ENCODE measurements at places on chromosomes 5 and 9.
A peak's percentile ranks its signal among the peaks of the same experiment; 100 is the strongest.

DNA sequence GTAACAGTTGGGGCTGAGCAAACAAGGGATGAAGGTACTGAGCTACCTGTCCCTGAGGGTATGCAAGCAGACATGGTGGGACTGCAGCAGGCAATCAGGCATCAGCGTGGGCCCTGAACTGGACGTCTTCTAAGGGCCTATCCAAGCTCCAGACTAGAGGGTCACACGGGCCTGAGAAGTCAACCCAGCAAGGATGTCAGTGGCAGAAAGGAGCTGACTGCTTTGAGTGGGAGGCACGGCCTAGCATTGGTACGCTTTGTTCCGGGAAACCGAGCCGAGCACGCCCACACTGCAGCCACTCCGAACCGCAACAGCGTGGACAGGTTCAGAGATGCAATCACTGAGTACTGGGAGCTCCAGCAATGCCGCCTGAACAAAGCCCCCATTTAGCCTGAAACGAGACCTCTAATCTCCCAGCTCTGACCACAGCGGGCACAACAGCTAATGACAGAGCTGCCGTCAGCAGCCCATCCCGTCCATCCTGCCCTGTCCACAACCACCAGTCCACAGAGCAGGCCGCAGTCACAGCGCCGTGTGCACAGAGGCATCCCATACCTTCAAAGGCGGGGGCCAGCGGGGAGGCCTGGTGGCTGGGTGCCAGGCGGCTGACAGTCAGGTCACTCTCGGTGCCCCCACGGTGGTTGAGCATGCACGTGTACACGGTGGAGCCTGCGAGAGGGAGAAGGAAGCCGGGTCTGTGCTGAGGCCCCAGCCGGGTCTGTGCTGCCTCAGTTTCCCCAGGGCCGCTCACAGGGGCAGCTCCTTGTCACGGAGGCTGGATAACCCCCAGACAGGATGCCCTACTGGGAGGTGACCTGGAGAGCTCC, 44.2 kb downstream of the SARDH start:
- DNase-seq, result no peak

- no peak for DNase-seq
These were observed 35.3 kb downstream of the UBE2QL1 start for GRCh38 chr5:6483880-6484382.

DNA sequence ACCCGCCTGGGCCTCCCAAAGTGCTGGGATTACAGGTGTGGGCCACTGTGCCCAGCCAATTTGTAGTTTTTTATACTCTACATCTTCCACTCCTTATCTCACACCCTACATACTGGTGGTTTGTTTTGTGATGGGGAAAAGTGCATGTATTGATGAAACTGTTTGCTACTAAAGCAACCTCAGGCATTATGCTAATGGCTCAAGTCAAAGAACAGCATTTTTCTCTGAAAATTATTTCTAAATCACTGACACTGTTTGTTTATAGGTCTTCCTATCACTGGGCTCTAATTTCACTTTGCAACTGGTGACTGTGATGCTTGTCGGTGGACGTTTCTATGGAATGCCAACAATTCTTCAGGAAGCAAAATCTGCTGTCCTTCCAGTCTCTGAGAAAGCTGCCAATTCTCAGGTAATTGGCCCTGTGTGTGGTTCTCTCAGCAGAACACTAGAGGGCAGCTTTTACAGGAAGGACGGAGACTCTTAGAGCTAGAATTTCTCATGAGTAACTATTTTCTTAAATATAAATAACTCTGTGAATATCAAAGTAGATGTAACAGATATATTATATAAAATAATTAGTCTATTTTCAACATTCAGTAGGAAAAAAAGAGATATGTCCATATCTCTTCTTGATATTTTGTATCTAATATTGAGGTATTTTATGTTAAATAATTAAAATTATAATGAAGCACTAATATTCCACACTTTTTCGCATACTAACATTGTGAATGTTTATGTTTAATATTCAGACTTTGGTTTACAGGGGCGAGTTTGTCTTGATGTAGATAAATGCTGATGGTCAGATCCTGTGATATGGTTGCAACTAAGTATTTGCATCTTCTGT, 244.1 kb downstream of the ADGRV1 start:
- DNase-seq, result no peak

GRCh38 chr5:33401482-33402390, 39.0 kb upstream of the TARS1 start:
- no peak for DNase-seq

DNA sequence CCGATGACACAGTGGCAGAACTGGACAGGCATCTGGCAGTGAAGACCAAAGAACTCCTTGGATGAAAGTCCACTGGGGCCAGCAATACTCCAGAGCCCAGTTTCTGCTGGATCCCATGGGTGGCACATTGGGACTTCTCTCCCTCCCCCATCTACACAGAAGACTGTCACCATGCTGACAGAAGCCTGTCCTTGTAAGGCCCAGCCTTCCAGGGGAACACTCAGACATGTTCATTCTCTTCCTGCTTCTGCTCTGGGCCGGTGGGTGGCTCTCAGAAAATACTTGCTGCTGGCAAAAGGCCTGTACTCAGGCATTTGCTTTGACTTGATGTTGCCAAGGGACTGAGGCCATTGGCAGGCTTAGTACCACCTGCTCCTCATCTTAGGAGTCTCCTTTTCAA, 48.3 kb upstream of the PTGS1 start:
- no peak for DNase-seq

DNA sequence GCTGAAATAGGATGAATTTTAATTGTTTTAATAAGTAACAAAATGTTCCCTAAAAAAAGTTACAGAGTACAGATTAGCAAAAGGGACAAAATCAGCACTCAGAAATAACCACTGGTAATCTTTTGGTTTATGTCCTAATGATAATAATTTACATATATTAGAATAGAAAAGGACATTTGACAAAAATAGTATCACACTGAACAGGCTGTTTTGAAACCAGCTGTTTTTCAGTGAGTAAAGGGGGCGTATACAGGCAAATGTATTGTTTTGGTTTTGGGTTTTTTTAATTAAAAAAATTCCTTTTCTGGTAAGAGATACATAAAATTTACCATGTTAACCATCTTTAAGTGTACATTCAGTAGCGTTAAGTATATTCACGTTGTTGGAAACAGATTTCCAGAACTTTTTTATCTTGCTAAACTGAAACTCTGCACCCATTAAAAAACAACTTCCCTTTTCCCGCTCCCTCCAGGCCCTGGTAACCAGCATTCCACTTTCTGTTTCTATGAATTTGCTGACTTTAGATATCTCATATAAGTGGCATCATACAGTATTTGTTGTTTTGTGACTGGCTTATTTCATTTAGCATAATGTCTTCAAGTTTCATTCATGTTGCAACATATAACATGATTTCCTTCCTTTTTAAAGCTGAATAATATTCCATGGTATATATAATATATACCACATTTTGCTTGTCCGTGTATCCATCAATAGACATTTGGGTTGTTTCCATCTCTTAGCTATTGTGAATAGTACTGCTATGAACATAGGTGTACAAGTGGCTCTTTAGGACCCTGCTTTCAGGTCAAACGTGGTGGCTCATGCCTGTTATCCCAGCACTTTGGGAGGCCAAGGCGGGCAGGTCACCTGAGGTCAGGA, 20.6 kb upstream of the LARP1 start:
- no peak for DNase-seq

DNA sequence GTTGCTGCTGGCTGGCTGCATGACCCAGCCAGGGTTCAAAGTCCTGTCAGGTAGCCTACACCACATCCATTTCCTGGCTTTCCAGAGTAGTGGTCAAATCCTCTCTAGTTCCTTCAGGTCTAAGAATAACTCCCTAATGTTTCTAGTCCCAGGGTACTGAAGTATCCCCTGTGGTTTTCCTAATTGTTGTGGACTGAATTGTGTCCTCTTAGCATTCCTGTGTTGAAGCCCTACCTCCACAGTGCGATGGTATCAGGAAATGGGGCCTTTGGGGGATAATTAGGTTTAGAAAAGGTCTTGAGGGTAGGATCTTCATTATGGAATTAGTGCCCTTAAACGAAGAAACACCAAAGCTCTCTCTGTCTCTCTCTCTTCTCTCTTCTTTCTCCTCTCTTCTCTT, 191.8 kb upstream of the CCNG1 start:
- DNase-seq, result no peak

- no peak for DNase-seq
These were observed 343.7 kb downstream of the EBF1 start for GRCh38 chr5:158755986-158756385.

- no peak for DNase-seq
These were observed 10.7 kb downstream of the DIRAS2 start for GRCh38 chr9:90631964-90632363.

DNA sequence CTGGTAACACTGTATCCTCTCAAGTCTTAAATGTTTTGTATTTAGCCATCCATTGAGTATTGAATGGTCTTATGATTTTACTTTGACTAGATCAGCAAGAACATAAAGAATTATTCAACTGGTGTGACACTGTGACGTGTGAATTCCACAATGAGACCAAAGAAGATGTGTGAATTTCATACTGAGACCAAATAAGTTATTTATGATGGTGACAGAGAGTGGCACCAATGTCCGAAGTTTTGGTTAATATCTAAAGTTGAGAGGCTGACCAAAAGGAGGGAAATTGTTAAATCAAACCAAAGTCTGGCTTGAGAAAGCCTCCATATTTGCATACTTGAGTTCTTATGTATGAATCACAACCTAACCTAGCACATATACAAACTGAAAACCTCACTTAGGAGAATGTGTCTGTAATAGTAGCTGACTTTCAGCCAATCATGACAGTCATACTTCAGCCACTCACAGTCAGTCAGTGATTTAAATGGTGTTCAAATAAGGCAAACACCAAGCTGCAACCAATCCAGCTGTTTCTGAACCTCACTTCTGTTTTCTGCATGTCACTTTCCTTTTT, 31.5 kb upstream of the FAM170A start:
- no peak for DNase-seq

- DNase-seq, result no peak
These were observed 510.5 kb downstream of the LRRC70 start for GRCh38 chr5:63089147-63089546.

- DNase-seq, result no peak
These were observed 2.4 kb upstream of the IL7R start for GRCh38 chr5:35854248-35854647.

- no peak for DNase-seq
These were observed 419.4 kb downstream of the RAB3C start for GRCh38 chr5:59002162-59002825.

- no peak for DNase-seq
These were observed 17.4 kb upstream of the PRLR start for GRCh38 chr5:35247648-35248034.

- DNase-seq, result no peak
These were observed 8.3 kb upstream of the CHD1 start for GRCh38 chr5:98936948-98937715.

GRCh38 chr9:89523948-89524347, 26.0 kb upstream of the SEMA4D start:
- DNase-seq, result no peak

- peak; percentile 36 for DNase-seq
These were observed 73.4 kb upstream of the MELK start for GRCh38 chr9:36499174-36499890.

DNA sequence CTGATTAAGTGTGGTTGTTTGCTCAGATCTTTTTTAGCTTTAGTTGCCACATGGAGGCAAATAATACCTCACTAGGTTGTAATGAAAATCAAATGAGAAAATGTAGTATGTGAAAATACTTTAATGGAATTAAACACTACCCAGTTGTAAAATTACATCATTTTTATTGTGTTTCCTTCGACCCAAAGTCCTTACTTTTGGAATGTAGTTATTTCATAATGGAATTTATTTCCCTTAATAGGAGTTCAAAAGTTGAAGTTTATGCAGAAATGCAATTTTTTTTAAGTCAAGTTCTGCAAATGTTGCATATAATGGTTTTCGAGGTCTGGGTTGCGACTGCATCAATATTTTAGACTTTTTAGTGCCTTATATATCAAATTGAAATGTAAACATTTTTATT, 31.0 kb downstream of the TNPO1 start:
- DNase-seq, result no peak

- no peak for DNase-seq
These were observed 29.3 kb upstream of the RFK start for GRCh38 chr9:76423216-76424177.

DNA sequence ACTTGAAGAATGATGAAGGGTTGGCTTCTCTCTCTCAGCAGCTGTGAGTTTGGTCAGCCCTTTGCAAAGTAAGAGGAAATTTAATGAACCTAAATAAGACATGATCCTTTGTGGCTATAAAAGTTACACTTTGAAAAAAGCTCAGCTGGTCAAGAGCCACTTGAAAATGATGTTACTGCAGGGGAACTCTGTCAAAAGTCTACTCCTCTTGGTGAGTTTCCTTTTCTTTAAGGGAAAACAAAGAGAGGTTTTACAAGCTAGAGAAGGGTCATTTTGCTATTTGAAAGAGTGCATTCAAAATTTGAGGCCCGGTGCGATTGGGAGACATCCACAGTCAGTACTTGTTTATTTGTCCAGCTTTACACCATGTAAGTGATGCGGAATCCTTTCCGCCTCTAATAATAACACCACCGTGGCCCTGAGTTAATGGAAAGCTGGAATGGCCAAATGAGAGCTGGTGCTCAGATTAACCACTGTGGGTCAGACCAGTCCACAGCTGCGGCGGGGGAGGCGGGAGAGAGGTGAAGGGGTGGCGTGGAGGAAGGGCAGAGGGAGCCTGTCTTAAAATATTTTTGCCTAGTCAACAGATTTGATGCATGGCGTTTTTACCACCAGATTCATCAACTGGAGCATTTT, 404.0 kb downstream of the TLE4 start:
- DNase-seq, result no peak

GRCh38 chr5:149799119-149799623, 69.1 kb downstream of the PPARGC1B start:
- DNase-seq, result no peak

GRCh38 chr5:150345716-150346115, 11.8 kb upstream of the TCOF1 start:
- no peak for DNase-seq

DNA sequence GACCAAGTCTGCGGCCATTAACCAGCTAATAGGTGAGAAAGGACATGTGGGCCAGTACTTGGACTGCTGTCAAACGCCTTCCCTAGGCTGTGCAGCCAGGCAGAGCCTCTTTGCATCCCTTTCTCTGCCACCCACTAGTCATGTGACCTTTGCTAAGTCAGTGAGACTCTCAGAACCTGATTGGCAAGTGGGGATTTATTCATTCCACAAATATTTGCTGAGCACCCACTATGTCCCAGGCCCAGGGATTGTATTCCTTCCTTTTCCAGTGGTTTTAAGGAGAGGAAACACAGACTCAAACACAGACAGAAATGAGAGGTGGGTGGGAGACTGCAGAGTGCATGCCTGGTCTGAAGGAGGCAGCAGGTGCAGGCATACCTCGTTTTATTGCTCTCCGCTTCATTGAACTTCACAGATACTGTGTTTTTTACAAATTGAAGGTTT, 71.6 kb upstream of the GALNT10 start:
- no peak for DNase-seq

Data from NCI-H2107 (cell line).